T-helper 17 cell (primary cell): ENCODE measurements at places on chromosomes 3 and 15.

- DNase-seq = no peak
Observed at GRCh38 chr3:158731486-158731885, 771 bp downstream of the RARRES1 start.

DNA sequence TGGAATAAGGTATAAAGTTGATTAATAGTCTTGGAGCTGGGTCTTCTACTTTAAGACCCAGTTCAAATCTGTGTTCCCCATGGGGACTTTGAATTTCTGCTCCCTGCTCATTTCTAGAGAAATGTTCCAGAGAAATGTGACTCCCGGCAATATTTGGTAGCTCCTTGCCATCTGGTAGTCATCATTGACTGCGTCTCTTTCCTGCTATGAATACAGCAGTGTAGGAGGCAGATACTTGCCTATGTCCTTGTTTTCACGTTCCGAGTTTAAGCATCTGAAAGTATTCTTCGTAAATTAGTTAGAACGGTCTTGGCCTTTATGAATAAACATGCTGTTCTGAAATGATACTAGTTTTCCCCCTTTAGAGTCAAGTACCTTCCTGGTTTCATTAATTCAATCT lies 352.9 kb downstream of the PTPRG start:
- no peak for DNase-seq

GRCh38 chr3:64685800-64686445 lies 1.9 kb downstream of the ADAMTS9 start:
- DNase-seq = no peak

DNA sequence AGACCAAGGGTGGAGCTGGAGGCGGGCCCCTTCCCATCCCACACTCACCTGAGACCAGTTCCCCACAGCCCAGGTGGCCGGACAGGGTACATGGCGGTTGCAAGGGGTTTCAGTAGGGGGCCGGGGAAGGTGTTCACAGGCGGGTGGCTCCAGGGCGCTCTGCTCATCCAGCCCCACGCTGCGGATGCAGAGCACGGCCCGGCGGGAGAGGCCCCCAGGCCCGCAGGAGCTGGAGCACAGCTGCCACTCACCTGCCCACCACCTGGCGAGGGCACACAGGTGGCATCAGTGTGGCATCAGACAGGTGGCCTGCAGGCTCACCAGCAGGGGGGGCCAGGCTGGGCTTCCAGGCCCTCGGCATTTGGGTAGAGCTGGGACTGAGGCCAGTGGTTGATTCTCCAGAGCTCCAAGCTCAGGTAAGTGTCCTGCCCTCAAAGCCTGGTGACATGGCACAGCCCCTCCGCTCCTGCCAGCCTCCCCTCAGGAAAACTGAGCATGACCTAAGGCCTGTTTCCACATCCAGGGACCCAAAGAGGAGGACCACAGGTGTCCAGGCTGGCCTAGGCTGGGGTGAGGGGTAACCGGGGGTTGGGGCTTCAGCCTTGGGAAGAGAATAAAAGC lies 43.8 kb downstream of the ADAMTS7 start:
- no peak for DNase-seq

- DNase-seq = no peak
Observed at GRCh38 chr15:72591361-72591760, 63.1 kb upstream of the GOLGA6B start.

DNA sequence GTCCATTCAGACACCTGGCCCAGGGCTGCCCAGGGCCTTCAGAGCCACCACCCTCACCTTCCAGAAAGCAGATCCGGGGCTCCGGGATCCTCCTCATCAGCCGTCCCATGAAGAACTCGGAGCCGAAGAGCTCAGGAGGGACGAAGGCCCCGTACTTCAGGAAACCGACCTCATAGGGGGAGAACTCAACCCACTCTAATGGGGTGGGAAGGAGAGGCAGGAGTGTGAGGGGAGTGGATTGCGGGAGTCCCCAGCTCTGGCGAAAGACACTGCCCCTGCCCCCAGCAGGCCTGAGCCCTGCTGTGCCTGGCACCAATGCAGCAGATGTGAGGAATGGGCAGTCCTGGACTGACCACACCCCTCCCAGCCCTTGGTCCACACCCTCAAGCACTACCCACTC lies 22.6 kb downstream of the PLA2G4D start:
- no peak for DNase-seq

DNA sequence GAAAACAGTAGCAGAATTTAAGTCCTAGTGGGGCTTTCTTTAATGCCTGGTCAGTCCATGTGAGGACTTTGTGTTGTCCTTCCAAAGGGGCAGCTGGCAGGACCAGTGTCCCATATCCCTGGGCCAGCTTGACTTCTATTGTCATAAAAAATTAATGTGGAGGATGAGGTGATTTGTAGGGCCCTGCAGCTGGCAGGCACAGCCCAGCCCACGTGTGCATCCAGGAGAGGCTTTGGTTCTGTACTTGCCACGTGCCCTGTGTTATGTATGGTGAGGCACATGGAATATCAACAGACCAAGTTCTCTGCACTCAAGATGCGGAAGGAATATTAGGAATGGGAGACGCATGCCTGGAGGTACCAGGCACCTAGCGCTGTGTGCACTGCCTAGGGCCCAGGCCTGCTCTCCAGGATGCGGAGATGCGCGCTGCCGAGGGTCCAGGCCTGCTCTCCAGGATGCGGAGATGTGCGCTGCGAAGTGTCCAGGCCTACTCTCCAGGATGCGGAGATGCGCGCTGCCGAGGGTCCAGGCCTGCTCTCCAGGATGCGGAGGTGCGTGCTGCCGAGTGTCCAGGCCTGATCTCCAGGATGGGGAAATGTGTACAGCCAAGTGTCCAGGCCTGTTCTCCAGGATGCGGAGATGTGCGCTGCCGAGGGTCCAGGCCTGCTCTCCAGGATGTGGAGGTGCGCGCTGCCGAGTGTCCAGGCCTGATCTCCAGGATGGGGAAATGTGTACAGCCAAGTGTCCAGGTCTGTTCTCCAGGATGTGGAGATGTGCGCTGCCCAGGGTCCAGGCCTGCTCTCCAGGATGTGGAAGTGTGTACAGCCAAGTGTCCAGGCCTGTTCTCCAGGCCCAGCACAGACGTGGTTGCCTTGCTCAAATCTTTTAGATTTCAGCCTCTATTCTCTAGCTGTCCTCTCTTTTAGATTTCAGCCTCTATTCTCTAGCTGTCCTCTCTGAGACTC lies 183.3 kb upstream of the ROPN1 start:
- DNase-seq = no peak

- peak; percentile 57 for DNase-seq
Observed at GRCh38 chr3:50503504-50504342, at the start of gene CACNA2D2. Gene CACNA2D2, minus strand, starts transcription at chr3:50503634. Its CDS starts 211 bp downstream, at chr3:50503423.

DNA sequence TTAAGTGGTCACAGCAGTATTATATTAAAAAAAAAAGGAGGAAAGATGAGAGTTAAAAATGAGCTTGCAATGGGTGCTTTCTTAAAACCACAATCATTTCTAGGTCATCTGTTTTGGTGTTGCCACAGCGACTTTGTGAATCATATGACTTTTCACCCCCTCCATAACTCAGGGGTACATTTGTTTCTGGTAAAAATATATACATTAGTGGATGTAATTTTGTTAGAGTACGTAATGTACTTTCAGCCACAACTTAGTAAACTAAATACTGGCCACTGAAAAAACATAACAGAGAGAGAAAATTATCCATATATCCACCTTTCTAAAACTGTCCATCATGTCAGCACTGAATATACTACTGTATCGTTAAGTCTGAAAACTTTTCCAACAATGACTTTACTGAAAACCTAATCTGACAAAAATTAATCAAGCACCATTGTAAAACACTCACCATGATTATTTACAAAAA lies 3.4 kb downstream of the ANKRD28 start:
- DNase-seq = no peak

- DNase-seq = no peak
Observed at GRCh38 chr15:52529940-52530339, 1.3 kb upstream of the MYO5A start.

GRCh38 chr3:5140230-5140621 lies 18.1 kb downstream of the ARL8B start:
- DNase-seq = no peak

DNA sequence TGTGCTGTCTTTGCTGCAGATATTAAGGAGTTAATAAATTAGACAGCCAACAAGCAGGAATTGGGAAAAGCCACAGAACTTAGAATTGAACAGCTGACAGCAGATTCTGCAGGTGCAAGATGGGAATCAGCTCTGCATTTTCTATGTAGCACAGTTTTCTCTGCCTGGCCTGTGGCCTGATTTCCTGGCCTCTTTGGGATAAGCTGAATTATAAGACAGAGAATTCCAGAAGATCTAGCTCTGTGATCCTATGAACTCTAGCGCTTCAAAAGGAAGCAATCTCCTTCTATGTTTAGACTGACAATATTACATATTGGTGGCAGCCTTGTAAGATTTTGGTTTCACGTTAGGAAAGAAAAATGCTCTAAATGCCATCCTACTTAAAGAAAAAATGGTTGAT lies 24.0 kb upstream of the SOX2 start:
- DNase-seq = no peak

DNA sequence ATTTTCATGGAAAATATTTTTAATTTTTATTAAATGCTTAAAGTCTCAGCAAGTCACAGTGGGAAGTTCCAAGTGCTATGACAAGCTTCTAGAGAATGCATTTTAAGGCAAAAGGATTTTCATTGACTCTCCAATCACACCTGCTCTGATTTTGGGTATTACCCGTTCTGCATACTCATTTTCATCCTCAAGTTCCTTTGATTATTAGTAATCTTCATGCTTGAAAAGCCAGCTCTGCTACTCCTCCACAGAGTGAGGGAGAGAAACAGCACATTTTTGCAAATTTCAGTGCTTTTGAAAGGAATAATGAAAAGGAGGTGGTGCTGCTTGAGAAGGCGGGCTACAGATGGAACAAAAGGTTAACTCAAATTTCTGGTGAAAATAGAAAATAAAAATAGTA lies 450.7 kb downstream of the NSUN3 start:
- no peak for DNase-seq

GRCh38 chr3:24264748-24265158 lies 229.9 kb downstream of the THRB start:
- no peak for DNase-seq

DNA sequence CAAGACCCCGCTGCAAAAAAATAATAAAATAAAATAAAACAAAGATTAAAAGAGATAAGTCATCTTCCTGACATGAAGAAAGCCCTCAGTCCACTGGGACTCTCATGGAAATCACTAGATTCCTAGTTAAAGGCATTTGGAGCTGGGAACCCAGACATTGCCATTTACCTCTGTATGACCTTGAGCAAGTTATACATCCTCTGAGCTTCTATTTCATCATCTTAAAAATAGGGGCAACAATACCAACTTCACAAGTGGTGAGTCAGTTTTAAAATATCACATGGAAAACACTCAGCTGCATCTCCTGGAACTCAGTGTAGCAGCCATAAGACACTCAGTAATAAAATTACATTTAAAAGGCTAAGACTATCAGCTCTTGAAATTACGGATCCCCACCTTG lies 334.8 kb downstream of the ERC2 start:
- DNase-seq = no peak

GRCh38 chr3:117873249-117873600 lies 1161.4 kb downstream of the IGSF11 start:
- DNase-seq = no peak

DNA sequence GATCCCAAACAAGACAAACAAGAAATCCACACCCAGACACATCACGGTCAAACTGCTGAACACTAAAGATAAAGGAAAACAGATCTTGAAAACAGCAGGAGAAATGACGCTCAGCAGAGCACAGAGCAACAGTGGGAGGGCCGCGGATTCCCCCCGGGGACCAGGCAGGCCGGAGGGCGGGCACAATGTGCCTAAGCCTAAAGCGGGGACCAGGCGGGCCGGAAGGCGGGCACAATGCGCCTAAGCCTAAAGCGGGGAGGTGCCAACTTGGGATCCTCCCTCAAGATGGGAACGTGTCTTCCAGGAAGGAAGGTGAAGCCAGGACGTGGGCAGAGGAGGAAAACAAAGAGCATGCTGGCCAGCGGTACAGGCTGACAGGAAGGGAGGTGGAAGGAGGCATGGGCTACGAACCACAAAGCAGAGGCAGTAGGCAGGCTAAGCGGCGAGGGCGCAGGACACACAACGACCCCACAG lies 31.1 kb downstream of the CYFIP1 start:
- DNase-seq = no peak

GRCh38 chr3:192422997-192423342 lies 304.4 kb downstream of the FGF12 start:
- DNase-seq = no peak

DNA sequence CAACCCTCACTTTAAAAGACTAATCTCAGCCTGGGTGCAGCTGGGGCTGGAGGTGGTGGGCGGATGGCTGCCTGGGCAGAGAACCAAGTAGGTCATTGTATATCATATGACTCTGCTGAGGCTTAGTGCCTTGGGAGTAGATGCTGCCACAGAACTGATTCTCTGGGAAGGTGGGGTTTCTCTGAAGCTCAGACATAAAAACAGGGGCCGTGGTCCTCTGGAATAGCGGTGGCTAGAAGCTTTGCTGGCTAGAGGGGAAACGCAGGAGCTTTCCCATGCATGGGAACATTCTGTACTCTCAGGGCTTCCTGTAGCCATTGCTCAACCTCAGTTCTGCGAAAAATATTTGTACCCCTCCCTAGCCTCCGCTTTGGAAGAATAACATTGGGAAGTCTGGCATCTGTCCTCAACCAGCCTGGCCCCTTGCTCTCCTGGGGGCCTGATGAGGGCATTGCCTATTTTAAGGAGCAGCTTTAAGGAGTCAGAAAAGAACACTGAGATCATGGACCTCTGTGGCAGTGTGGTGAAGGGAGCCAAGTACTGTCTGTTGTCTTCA lies 14.7 kb downstream of the TIMP4 start:
- DNase-seq = no peak

DNA sequence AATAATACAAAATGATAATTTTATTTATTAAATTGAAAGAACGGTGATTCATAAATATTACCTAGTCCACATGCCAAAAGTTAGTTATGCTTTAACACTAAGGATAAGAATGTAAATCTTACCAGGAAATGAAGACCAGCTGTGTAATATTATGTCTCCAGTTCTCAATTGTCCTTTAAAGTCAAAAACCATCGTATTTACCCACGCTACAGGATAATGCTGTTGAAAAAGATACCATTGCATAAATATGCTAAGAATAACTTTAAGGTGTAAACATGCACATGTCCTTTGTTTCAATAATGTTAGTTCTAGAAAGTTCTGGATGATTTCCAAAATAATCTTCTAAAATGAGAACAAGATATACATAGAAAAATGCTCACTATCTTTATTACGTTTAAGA lies 103.5 kb downstream of the FAIM start:
- DNase-seq = no peak

DNA sequence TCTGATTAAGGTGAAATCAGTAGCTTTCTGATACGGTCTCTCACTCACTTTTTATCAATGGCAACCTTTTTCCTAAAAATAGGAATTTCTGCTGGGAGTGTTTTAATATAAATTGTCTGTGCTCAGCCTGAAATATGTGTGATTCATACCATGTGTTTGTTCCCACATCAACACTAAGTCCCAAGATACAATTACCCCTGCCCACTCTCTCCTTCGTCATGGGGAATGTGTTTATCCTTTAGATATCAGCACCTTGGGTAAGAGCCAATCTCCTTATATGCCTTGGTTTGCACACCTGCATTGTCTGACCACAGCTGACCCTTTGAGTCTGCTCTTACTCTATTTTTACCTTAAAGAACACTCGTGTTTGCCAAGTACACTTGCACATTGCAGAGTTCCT lies 356.4 kb downstream of the LPP start:
- DNase-seq = no peak

GRCh38 chr3:24545887-24546286 lies 51.2 kb upstream of the THRB start:
- DNase-seq = no peak
